ENCODE measurements at places on chromosomes 16 and 17.

DNA sequence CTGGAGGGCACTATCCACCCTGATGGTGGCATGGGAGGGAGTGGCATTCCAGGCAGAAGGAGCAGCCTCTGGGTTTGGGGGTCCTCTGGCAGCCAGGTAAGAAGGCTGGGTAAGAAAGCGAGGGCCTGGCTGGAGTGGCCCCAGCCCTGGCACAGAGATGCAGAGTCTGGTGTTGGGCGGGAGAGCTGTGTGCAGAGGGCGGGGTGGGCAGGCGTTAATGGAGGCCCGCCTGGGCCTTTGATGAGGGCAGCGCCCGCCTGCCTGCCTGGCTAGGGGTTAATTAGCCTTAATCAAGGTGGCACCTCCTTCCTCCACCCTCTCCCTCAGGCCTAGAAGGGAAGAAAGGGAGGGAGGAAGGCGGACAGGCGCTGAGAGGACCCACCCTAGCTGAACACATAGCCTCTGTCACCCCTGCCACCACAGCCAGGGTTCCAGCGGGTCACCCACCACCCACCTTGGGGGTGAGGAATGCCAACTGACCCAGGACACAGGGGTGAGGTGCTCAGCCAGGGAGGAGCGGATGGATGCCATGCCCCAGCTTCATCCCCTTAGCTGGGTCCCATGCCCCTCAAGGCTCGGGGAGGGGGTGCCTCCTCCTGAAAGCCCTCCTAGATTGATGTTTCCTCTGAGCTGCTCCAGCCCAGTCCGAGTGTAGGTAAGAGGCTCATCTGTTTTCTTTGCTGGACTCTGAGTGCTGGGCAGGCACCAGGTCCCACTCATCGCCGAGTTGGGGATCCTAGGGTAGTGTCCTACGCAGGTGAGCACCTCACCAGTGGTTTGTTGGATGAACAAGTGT lies 13.4 kb upstream of the FAM83G start:
- DNase-seq: no peak
- H3K27ac ChIP-seq: no peak overlapping the region
- no peaks in the 10 kb centered on the region for H3K4me1 ChIP-seq
- peaks cover 9% of the 10 kb centered on the region for H3K27me3 ChIP-seq

GRCh38 chr16:88526906-88527185 lies 43.4 kb upstream of the ZC3H18 start:
- H3K4me3 ChIP-seq: no peak overlapping the region
- H3K4me1 ChIP-seq: peaks cover 13% of the 10 kb centered on the region
- H3K36me3 ChIP-seq: no peaks in the 10 kb centered on the region
- no peak for DNase-seq

GRCh38 chr16:19235478-19235877 lies 50.1 kb upstream of the CLEC19A start:
- H3K4me3 ChIP-seq: no peak overlapping the region
- H3K27me3 ChIP-seq: no peaks in the 10 kb centered on the region
- H3K27ac ChIP-seq: no peak overlapping the region
- DNase-seq: no peak
- peaks cover 6% of the 10 kb centered on the region for H3K36me3 ChIP-seq

- no peak for DNase-seq
- H3K27me3 ChIP-seq: no peaks in the 10 kb centered on the region
- H3K4me1 ChIP-seq: no peaks in the 10 kb centered on the region
- no peak overlapping the region for H3K4me3 ChIP-seq
These were observed 402.3 kb downstream of the WWOX start for GRCh38 chr16:78501744-78502143.

DNA sequence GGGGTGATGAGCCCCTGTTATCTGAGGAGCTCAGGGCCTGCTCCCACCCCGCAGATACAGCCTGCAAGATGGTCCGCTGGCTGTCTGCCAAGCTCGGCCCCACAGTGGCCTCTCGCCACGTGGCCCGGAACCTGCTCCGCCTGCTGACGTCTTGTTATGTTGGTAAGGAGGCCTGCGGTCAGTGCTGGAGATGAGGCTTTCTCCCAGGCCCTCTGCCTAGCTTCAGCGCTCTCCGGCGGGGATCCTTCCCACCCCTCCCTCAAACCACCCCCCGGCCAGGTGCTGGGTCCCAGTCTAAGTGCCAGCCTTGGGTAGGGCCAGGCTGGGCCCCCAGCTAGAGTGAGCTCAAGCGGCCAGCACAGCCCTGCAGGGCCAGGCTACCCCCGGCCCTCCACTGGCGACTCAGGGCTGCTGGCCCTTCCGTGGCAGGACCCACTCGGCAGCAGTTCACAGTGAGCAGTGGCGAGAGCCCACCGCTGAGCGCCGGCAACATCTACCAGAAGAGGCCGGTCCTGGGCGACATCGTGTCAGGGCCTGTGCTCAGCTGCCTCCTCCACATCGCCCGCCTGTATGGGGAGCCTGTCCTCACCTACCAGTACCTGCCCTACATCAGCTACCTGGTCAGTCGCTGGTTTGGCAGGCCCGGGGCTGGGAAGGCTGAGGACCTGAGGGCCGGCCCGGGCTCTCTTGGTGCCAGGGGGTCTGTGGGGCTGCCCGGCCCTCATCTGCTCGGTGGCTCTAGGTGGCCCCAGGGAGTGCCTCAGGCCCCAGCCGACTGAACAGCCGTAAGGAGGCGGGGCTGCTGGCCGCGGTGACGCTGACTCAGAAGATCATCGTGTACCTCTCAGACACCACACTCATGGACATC lies 6.1 kb downstream of the WDR81 start:
- no peak overlapping the region for H3K27ac ChIP-seq
- H3K4me1 ChIP-seq: peaks cover 16% of the 10 kb centered on the region
- no peak overlapping the region for H3K4me3 ChIP-seq
- H3K27me3 ChIP-seq: no peaks in the 10 kb centered on the region
- DNase-seq: no peak

GRCh38 chr16:46997844-46998243 lies 24.4 kb upstream of the DNAJA2 start:
- H3K27me3 ChIP-seq: peaks cover 6% of the 10 kb centered on the region
- no peaks in the 10 kb centered on the region for H3K4me1 ChIP-seq
- H3K27ac ChIP-seq: no peak overlapping the region
- no peaks in the 10 kb centered on the region for H3K36me3 ChIP-seq

- no peaks in the 10 kb centered on the region for H3K36me3 ChIP-seq
- no peak overlapping the region for H3K4me3 ChIP-seq
- H3K27me3 ChIP-seq: no peaks in the 10 kb centered on the region
- no peak for DNase-seq
These were observed 159.9 kb downstream of the HS3ST3A1 start for GRCh38 chr17:13441873-13442272.

- peaks cover 28% of the 10 kb centered on the region for H3K4me1 ChIP-seq
- no peak overlapping the region for H3K4me3 ChIP-seq
- H3K36me3 ChIP-seq: no peaks in the 10 kb centered on the region
- peak overlapping the region; percentile 16 for H3K27ac ChIP-seq
- DNase-seq: no peak
These were observed 10.0 kb upstream of the TCAP start for GRCh38 chr17:39655105-39655504.

DNA sequence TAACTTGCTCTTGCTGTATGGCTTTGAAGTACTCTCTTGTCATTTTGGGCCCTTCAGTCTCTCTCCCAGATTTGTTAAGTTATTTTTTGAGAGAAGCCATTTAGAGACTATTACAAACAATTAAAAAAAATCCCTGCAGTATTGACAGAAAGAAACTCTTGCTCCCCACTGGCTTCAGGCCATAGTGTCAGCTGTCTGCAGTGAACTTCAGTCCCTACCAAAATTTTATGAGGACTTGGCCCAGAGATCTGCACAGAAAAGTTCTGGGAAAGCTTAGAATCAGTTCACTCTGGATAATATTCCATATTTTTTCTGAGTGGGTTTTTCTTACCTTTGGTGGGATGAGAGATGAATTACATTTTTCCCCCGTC lies 30.9 kb upstream of the SUPT4H1 start:
- peak overlapping the region; percentile 73 for H3K27ac ChIP-seq
- no peaks in the 10 kb centered on the region for H3K27me3 ChIP-seq
- H3K4me3 ChIP-seq: peak overlapping the region; percentile 51
- no peak for DNase-seq
- no peaks in the 10 kb centered on the region for H3K36me3 ChIP-seq

GRCh38 chr17:2336215-2336851 lies at the start of gene TSR1:
Gene TSR1, minus strand, starts transcription at chr17:2336457. Its CDS starts 30 bp downstream, at chr17:2336427.
- peak within 1 kb of the TSS; percentile 90 for H3K27ac ChIP-seq
- H3K4me3 ChIP-seq: no peak within 1 kb of the TSS
- no peaks in the 10 kb centered on the region for H3K4me1 ChIP-seq

DNA sequence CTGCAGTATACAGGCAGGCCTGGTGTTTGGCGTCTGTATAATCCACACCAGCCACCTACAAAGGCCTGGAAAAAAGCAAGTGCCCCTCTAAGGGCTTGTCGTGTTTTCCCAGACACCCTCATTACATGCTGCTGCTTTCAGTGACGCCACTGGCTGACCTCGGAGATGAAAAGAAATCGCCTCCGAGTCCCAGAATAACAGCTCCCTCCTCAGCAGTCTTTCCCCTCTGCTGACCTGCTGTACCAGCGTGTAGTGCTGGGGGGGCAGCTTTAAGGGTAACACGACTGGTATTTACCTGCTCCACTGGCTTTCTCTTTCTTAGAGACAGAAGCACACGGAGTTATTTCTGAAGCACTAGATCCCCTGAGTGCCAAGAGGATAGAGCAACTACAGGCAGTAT lies 296.8 kb downstream of the GRIN2A start:
- H3K4me1 ChIP-seq: no peaks in the 10 kb centered on the region
- no peak overlapping the region for H3K4me3 ChIP-seq
- H3K27ac ChIP-seq: no peak overlapping the region
- peaks cover 2% of the 10 kb centered on the region for H3K27me3 ChIP-seq
- no peak for DNase-seq

GRCh38 chr16:50093607-50094539 lies 28.1 kb downstream of the HEATR3 start:
- H3K36me3 ChIP-seq: no peaks in the 10 kb centered on the region
- H3K27ac ChIP-seq: peak overlapping the region; percentile 60
- no peak overlapping the region for H3K4me3 ChIP-seq
- DNase-seq: no peak
- H3K4me1 ChIP-seq: peaks cover 9% of the 10 kb centered on the region

DNA sequence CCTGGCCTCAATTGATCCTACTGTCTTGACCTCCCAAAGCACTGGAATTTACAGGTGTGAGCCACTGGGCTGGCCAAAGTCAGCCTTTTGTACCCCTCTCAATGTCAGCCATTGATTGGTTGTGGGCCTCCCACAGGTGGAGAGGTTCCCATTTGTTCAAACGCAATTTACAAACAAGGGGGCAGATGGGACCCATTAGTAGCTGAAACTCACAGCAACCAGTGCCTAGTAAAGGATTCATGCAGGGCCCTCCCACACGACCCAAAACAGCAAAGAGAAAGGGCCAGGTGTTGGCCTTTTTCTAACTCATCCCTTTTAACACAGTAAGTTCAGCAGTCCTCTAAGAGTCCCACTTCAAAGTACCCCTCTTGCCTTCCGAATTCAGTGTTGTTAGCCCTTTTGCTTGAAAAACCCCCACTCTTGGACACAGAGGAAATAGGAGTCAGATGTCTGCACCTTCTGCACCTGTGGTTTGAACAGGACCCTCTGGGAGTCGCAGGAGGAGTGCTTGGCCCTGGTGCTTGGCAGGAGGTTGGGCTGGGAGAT lies 89.2 kb downstream of the PITPNC1 start:
- H3K27ac ChIP-seq: peak overlapping the region; percentile 18
- no peaks in the 10 kb centered on the region for H3K36me3 ChIP-seq
- H3K4me3 ChIP-seq: no peak overlapping the region
- H3K27me3 ChIP-seq: no peaks in the 10 kb centered on the region
- DNase-seq: no peak

DNA sequence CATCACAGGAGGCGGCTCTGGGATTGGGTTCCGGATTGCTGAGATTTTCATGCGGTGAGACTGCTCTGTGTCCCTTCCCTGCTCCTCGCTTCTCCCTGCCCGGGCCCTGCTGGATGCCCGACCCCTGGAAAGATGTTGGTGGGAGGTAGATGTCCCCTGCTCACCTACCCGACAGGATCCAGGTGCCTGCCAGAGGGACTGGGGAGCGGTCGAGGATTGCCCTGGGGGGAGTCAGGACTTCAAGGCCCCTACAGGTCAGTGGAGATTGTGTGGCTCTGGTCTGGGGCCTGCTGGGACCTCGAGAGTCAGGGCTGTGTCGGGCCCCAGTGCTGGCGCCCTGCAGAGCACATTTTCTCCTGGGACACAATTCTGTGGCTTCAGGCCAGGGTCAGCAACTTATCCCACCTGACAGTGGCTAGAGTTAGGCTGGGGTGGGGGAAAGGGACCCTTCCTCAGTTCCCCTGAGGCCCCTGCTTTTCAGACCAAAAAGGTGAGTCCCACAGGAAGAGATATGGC lies 3.3 kb downstream of the DECR2 start:
- peaks cover 7% of the 10 kb centered on the region for H3K4me1 ChIP-seq
- peak overlapping the region; percentile 10 for H3K27ac ChIP-seq
- no peak overlapping the region for H3K4me3 ChIP-seq
- H3K27me3 ChIP-seq: no peaks in the 10 kb centered on the region
- no peak for DNase-seq
- no peaks in the 10 kb centered on the region for H3K36me3 ChIP-seq

DNA sequence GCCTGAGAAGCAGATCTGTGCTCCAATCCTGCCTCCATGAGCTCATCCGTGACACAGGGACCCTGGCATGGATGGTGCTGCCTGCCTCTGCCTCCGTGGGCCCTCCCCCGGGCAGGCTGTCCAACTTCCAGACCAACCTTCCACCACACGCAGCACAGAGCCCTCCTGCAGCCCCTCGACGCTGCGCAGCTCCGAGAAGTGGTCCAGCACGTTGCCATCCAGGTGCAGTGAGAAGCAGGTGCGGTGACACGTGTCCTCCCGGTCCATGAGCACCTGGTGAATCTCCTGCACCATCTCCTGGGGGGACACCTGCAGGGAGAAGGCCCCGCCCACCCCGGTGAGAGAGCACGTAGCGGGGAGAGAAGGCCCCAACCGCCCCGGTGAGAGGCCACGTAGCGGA lies 8.4 kb downstream of the CLUH start:
- H3K4me1 ChIP-seq: peaks cover 16% of the 10 kb centered on the region
- H3K27ac ChIP-seq: no peak overlapping the region
- H3K4me3 ChIP-seq: no peak overlapping the region
- H3K27me3 ChIP-seq: no peaks in the 10 kb centered on the region
- no peaks in the 10 kb centered on the region for H3K36me3 ChIP-seq

DNA sequence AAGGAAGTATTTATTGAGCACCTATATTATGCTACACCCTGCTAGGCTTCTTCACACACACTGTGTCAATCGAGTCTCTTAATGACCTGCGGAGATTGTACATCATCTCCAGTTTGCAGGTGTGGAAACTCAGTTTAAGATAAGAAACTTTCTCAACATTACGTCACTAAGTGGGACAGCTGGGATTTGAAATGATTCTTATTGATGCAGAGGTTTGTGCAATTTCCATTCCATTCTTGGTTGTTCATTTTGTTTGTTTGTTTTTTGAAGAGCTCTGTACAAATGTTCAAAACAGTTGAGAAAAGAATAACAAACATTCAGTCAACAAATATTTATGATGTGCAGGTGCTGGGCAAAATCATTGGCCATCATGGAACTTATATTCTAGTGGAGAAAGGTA lies 84.8 kb downstream of the MAP2K6 start:
- H3K4me1 ChIP-seq: peaks cover 7% of the 10 kb centered on the region
- H3K4me3 ChIP-seq: no peak overlapping the region
- DNase-seq: no peak
- no peaks in the 10 kb centered on the region for H3K27me3 ChIP-seq
